ENCODE measurements at places on chromosomes 16 and 17. TPM values are rescaled to one million over a fixed set of nuclear protein-coding genes. Genes with fewer than 3 reads are reported as not detected.

DNA sequence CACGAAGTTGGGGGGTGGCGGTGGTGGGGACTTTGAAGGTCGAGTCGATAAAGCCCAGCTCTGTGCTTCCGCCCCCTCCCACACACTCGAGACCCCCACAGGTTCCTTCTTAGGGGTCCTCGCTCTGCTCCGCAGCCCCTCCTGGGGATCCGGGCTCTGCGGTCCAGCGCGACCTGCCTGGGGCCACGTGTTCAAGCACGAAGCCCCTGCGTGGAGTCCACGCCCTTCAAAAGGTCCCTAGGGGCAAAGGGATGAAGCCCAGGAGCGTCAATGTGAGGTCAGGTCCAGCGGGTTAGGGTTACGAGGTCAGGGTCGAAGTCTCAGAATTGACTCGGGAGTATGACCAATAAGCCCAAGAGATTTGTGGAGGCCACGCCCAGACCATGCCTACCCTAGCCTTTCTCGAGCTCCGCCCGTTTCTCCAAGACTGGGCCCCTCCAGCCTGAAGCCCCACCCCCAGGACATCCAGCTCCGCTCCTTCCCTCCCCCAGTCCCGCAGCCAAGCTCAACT, 786 bp upstream of the CACNA1G start:
- peaks cover 24% of the 10 kb centered on the region for H3K27me3 ChIP-seq
- no peak overlapping the region for H3K27ac ChIP-seq
- peaks cover 39% of the 10 kb centered on the region for H3K4me1 ChIP-seq
- DNase-seq: peak; percentile 55
- peaks cover 7% of the 10 kb centered on the region for H3K36me3 ChIP-seq

DNA sequence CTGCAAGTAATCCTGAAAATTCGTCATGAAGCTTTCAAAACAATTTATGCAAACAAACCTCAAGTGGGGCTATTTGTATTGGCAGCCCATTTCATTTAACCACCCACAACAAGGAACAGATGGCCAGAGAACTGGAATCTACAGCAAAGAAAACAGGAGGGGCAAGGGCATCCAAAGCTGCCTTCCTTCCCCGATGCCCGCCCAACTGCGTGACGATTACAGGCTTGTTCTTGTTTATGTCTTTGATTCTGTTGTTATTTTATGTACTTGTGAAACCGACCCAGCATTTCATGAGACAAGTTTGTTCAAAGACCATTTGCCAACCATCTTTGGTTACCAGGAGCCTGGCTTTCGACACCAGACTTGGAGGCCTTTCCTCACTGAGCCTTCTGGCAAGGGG, 59.1 kb upstream of the IRX6 start:
- H3K36me3 ChIP-seq: no peaks in the 10 kb centered on the region
- no peaks in the 10 kb centered on the region for H3K4me1 ChIP-seq
- no peak overlapping the region for H3K27ac ChIP-seq
- no peaks in the 10 kb centered on the region for H3K27me3 ChIP-seq
- H3K4me3 ChIP-seq: no peak overlapping the region

DNA sequence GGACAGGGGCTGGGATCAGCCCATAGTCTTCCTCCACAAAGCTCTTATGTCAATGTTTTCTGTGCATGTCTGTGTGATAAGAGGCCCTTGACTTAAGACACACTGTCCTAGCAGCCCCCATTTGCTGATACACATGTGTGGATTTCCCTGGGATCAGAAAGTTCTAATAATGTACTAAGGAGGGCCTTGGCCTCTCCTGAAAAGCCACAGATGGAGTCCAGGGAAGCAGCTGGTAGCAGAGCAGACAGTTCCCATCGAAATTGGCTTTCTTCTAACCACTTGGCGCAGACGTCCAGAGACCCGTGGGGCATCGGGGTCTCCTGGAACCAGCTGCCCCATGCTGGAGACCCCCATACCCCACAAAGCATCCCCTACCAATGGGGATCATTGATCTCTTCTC, 4.3 kb upstream of the GP2 start:
- DNase-seq: no peak
- no peaks in the 10 kb centered on the region for H3K4me1 ChIP-seq
- no peak overlapping the region for H3K27ac ChIP-seq
- no peaks in the 10 kb centered on the region for H3K27me3 ChIP-seq
- no peaks in the 10 kb centered on the region for H3K36me3 ChIP-seq

DNA sequence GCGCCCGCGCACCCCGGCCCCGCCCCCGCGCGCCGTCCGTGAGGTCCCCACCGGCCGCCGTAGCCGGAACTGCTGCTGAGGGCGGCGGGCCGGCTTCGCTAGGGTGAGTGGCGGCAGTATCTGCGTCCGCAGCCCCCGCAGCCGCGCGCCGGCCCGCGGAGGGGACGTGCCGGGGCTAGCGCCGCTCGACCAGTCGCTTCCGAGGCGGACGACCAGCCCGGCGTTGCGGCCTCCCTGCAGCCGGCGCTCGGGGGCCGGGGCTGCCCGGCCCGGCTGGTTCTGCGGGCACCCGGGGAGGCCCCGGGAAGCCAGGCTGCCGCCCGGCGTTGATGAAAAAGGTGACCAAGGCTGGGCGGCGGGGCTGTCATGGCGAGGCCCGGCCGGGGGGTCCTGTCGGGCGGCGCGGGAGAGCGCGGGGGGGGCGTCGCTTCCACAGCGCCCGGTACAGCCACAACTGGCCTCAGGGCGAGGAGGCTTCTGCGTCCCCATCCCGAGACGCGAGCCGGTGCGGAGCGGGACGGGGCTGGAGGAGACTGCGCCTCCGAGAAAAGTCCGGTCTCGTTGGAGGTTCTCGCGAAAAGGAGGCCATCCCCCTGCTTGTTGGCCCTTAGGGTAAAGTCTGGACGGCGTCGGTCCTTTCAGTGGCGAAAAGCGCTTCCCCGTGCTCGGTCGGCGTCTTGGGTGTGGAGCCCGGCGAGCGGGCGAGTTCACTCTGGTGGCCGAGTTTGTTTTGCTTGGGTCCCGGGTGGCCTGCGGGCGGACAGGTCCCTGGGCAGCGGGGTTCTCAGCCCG, at the start of gene CRAMP1:
TSS of gene CRAMP1 (plus strand) at position 41 of the 792 bp plus-strand sequence. CDS start 2,280 bp downstream, outside the sequence.
- H3K4me1 ChIP-seq: peaks cover 56% of the 10 kb centered on the region
- H3K4me3 ChIP-seq: peak within 1 kb of the TSS; percentile 99
- peak within 1 kb of the TSS; percentile 89 for H3K27ac ChIP-seq
- no peak for DNase-seq
- H3K27me3 ChIP-seq: no peaks in the 10 kb centered on the region
- no peaks in the 10 kb centered on the region for H3K36me3 ChIP-seq

DNA sequence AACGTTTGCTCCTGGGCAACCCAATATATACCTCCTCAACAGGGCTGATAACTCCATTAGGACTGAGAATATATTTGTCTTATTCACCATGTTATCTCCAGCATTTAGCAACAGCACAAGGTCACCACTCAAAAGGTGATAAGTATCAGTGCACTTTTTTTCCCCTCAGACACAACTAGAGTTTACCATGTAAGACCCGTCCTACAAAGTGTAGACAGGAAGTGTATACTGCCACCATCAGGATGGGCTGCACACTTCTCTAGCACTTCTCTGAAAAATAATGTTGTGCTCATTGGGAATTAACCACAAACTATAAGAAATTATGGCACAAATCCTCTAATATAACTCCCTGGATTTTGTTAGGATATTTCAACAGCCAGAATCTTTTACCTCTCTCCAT, 5.7 kb upstream of the VAT1L start:
- no peak overlapping the region for H3K4me3 ChIP-seq
- no peak overlapping the region for H3K27ac ChIP-seq

DNA sequence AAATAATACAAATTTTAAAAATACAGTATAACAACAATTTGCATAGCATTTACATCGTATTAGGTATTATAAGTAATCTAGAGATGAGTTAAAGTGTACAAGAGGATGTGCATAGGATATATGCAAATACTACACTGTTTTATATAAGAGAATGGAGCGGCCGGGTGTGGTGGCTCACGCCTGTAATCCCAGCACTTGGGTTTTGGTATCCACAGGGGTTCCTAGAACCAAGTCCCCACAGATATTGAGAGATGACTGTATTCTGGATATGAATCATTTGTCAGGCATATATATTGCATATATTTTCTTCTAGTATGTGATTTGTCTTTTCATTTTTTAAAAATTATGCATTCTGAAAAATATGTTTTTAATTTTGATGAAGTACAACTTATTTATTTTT, 77.5 kb upstream of the MSI2 start:
- H3K27ac ChIP-seq: no peak overlapping the region
- no peak for DNase-seq
- no peaks in the 10 kb centered on the region for H3K36me3 ChIP-seq
- no peaks in the 10 kb centered on the region for H3K27me3 ChIP-seq
- H3K4me1 ChIP-seq: no peaks in the 10 kb centered on the region

DNA sequence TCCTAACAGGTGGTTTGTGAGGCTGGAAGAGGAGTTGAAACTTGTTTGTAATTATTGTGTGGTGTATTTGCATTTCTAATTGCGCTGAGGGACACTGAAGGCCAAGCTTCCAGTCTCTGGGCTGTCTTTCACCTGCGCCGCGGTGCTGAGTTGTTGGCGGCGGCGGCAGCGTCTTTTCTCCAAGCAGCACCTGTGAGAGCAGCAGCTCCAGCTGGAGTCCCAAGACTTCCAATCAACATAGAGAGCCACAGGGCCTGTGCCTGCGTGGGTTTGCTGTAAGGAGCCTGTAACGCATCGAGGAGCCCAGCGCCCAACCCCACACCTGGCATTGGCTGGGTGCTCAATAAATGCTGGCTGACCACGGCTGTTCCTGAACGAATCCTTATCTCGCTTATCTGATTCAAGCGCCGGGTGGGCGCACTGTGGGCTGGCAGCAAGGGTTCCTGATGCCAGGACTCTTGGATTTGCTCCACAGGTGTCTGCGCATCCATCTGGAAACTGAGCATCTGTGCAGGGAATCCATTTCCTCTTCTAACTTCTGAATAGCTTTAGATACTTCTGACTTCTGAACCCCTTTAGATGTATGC, 138.1 kb downstream of the ASIC2 start:
- H3K4me3 ChIP-seq: no peak overlapping the region
- H3K27ac ChIP-seq: no peak overlapping the region
- H3K36me3 ChIP-seq: no peaks in the 10 kb centered on the region

DNA sequence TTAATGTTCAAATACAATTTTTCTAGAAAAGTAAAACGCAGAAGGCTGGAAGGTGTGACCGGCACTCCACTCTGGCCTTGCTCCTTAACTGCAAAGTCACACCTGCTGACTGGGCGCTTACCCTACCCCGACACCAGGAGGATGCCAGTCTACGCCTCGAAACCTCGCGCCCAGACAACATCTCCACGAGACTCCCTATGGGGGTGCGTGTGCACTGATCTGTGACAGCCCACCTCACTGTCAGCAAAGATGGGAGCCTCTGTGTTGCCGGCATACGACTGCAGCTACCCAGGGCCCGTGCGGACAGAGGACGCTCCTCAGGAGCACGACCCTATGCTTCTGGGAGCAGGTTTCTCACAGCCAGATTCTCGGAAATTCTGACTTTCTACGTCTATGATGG, 26.1 kb downstream of the MAP1LC3B start:
- H3K4me1 ChIP-seq: no peaks in the 10 kb centered on the region
- H3K27ac ChIP-seq: no peak overlapping the region
- no peak overlapping the region for H3K4me3 ChIP-seq

DNA sequence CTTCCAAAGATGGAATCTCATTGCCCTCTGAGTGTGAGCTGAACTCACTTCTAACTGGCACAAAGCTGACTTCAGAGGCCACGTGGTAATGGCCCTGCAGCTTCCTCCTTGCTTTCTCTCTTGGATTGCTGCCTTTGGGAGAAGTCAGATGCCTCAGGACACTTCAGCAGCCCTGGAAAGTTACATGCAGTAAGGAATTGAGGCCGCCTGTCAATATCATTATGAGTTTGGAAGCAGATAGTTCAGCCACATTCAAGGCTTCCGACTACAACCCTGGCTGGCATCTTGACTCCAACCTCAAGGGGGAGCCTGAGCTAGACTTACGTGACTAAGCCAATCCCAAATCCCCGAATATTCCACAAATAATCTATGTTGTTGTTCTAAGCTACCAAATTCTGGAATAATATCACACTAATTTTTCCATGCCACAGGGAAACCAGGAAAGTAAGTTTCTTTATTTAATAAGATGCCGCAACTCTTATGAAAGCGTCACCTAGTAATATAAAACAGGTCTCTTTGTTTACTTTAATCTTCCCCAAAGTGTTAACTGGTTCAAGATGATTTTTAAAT, 13.6 kb downstream of the CEP20 start:
- peak overlapping the region; percentile 41 for H3K27ac ChIP-seq
- H3K27me3 ChIP-seq: no peaks in the 10 kb centered on the region
- H3K4me1 ChIP-seq: peaks cover 6% of the 10 kb centered on the region
- peaks cover 65% of the 10 kb centered on the region for H3K36me3 ChIP-seq
- no peak overlapping the region for H3K4me3 ChIP-seq
- no peak for DNase-seq

- no peaks in the 10 kb centered on the region for H3K36me3 ChIP-seq
- peak overlapping the region; percentile 44 for H3K27ac ChIP-seq
- peaks cover 17% of the 10 kb centered on the region for H3K4me1 ChIP-seq
- H3K4me3 ChIP-seq: no peak overlapping the region
- no peak for DNase-seq
- H3K27me3 ChIP-seq: no peaks in the 10 kb centered on the region
These were observed 10.3 kb downstream of the TOB1 start for GRCh38 chr17:50855708-50856330.

GRCh38 chr17:45243750-45244149, 18.1 kb downstream of the SPATA32 start:
- peaks cover 3% of the 10 kb centered on the region for H3K36me3 ChIP-seq
- H3K27ac ChIP-seq: no peak overlapping the region
- peaks cover 44% of the 10 kb centered on the region for H3K4me1 ChIP-seq
- DNase-seq: no peak
- no peak overlapping the region for H3K4me3 ChIP-seq

GRCh38 chr16:31022544-31023251, 10.7 kb upstream of the STX4 start:
- H3K4me1 ChIP-seq: no peaks in the 10 kb centered on the region
- H3K36me3 ChIP-seq: no peaks in the 10 kb centered on the region
- H3K4me3 ChIP-seq: no peak overlapping the region
- DNase-seq: peak; percentile 44
- no peak overlapping the region for H3K27ac ChIP-seq
- no peaks in the 10 kb centered on the region for H3K27me3 ChIP-seq

- DNase-seq: peak; percentile 32
- peaks cover 10% of the 10 kb centered on the region for H3K27me3 ChIP-seq
- no peak overlapping the region for H3K4me3 ChIP-seq
These were observed 4.2 kb downstream of the HID1 start for GRCh38 chr17:74968361-74968780.

GRCh38 chr16:28093385-28093725, 29.8 kb upstream of the GSG1L start:
- peaks cover 3% of the 10 kb centered on the region for H3K4me1 ChIP-seq
- peak overlapping the region; percentile 31 for H3K27ac ChIP-seq
- H3K27me3 ChIP-seq: no peaks in the 10 kb centered on the region
- DNase-seq: no peak
- peaks cover 23% of the 10 kb centered on the region for H3K36me3 ChIP-seq
- no peak overlapping the region for H3K4me3 ChIP-seq

The SOX15 gene
- not detected for total RNA-seq

The OGFOD3 gene
- total RNA-seq: 76.9 TPM

The HLF gene
- total RNA-seq: 25.7 TPM

All from upper lobe of left lung (tissue), 6 donors.